Naive B cell (primary cell): ENCODE measurements at places on chromosomes 13 and 19. TPM values are rescaled to one million over a fixed set of nuclear protein-coding genes. Genes with fewer than 3 reads are reported as not detected.

- no peaks in the 10 kb centered on the region for H3K4me1 ChIP-seq
- no peak for DNase-seq
- no peak overlapping the region for H3K27ac ChIP-seq
- peaks cover 7% of the 10 kb centered on the region for H3K36me3 ChIP-seq
- H3K4me3 ChIP-seq, result no peak overlapping the region
- H3K27me3 ChIP-seq, result peaks cover 16% of the 10 kb centered on the region
Measured at GRCh38 chr13:113923376-113924063, 50.4 kb downstream of the C13orf46 start.

DNA sequence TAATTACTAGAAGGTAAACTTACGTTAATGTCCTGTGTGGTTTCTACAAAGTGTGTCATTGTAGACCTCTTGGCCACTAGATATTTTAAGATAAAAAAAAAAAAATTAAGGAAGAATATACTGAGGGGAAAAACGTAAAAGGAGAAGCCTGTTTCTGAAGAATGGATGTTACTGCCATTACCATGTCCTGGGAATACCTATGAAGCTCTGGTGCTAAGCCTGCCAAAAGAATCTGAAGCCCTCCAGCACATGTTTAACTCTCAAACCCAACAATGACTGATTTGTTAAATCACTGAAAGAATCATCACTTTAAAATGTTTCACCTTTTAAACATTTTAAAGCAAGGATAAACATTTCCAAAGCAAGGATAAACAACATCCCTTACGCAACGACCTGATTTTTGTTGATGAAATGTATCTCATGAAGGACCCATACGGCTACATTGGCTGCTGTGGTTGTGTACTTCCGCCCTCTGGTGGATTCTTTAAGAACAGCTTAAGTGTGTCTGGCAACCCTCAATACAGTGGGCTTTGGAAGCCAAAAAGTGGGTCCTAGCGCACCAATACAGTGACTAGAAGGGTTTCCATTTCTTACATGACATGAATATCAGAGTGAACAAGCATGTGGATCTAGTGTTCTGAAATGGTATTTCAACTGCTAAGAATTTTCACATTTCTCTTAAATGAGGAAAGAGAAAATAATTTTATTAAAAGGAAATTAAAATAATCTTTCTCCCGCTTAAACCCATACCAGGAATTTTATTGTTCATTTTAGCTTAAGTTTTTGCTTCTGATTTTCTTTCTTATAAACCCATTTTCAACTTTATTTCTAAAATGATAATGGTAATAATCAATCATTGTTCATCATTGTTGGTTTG is 74.5 kb upstream of the RAP2A start:
- H3K36me3 ChIP-seq, result peaks cover 38% of the 10 kb centered on the region
- peak; percentile 46 for DNase-seq
- H3K4me1 ChIP-seq, result no peaks in the 10 kb centered on the region
- no peaks in the 10 kb centered on the region for H3K27me3 ChIP-seq
- H3K27ac ChIP-seq, result no peak overlapping the region
- no peak overlapping the region for H3K4me3 ChIP-seq

- no peaks in the 10 kb centered on the region for H3K4me1 ChIP-seq
- no peak overlapping the region for H3K27ac ChIP-seq
- H3K36me3 ChIP-seq, result no peaks in the 10 kb centered on the region
- H3K4me3 ChIP-seq, result no peak overlapping the region
Measured at GRCh38 chr19:56245121-56245740, 27.3 kb upstream of the EDDM13 start.

DNA sequence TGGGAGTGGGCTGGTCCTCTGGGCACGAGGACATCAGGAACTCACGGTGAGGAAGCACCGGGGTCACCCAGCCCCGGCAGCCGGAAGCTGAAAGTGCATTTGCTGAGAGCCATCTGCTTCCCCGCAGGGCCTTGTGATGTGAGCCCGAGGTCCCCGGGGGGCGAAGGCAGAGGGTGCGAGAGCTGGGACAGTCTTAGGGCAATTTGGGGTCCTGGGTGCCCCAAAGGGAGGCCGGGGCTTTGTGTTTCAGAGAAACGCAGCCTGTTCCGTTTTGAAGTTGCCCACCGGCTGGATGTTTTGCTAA is 4.8 kb downstream of the F2RL3 start:
- DNase-seq, result peak; percentile 65
- H3K27me3 ChIP-seq, result peaks cover 4% of the 10 kb centered on the region
- peak overlapping the region; percentile 61 for H3K4me3 ChIP-seq
- peak overlapping the region; percentile 66 for H3K27ac ChIP-seq

DNA sequence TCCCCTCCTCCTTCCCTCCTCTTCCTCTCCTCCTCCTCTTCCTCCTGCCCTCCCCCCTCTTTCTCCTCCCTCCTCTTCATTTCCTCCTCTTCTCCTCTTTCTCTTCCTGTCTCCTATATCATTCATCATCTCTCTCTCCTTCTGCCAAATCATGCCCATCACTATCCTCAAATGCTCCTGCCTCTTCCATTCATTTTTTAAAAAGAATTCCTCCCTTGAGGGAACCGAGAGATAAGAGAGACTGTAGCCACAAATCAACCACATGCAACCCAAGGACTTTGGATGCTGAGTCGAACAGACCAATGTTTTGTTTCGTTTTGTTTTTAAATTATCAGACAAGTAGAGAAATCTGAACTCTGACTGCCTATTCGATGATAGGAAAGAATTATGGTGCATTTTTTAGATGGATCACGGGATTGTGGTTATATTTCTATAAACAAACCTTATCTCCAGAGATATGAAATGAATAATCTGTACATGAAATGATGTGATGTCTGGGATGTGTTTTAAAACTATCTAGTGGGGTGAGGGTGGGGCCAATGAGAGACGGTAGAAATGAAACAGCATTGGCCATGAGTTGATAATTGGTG is 9.5 kb upstream of the ZNF541 start:
- H3K36me3 ChIP-seq, result peaks cover 6% of the 10 kb centered on the region
- DNase-seq, result no peak
- H3K27ac ChIP-seq, result no peak overlapping the region
- H3K4me3 ChIP-seq, result no peak overlapping the region
- H3K27me3 ChIP-seq, result peaks cover 52% of the 10 kb centered on the region

GRCh38 chr13:40464337-40465014 is 202.0 kb downstream of the FOXO1 start:
- H3K4me1 ChIP-seq, result peaks cover 18% of the 10 kb centered on the region
- H3K36me3 ChIP-seq, result peaks cover 9% of the 10 kb centered on the region
- no peak overlapping the region for H3K4me3 ChIP-seq
- no peaks in the 10 kb centered on the region for H3K27me3 ChIP-seq
- no peak for DNase-seq

The SOX1 gene
- polyA plus RNA-seq, result not detected

GRCh38 chr19:51200071-51200666 is 24.7 kb upstream of the CD33 start:
- no peak overlapping the region for H3K4me3 ChIP-seq
- DNase-seq, result no peak
- no peak overlapping the region for H3K27ac ChIP-seq
- no peaks in the 10 kb centered on the region for H3K4me1 ChIP-seq
- H3K27me3 ChIP-seq, result peaks cover 32% of the 10 kb centered on the region

GRCh38 chr19:44747739-44748425 is 626 bp upstream of the BCL3 start:
- peak overlapping the region; percentile 99 for H3K27ac ChIP-seq
- no peaks in the 10 kb centered on the region for H3K36me3 ChIP-seq
- no peak for DNase-seq
- peaks cover 71% of the 10 kb centered on the region for H3K4me1 ChIP-seq
- H3K27me3 ChIP-seq, result no peaks in the 10 kb centered on the region

The ZNF737 gene
- 10.3 TPM for polyA plus RNA-seq

The FLT3 gene
- not detected for polyA plus RNA-seq

GRCh38 chr13:45500492-45501174 is 35.9 kb downstream of the COG3 start:
- peaks cover 34% of the 10 kb centered on the region for H3K36me3 ChIP-seq
- no peak for DNase-seq
- peaks cover 15% of the 10 kb centered on the region for H3K4me1 ChIP-seq
- H3K27ac ChIP-seq, result no peak overlapping the region

DNA sequence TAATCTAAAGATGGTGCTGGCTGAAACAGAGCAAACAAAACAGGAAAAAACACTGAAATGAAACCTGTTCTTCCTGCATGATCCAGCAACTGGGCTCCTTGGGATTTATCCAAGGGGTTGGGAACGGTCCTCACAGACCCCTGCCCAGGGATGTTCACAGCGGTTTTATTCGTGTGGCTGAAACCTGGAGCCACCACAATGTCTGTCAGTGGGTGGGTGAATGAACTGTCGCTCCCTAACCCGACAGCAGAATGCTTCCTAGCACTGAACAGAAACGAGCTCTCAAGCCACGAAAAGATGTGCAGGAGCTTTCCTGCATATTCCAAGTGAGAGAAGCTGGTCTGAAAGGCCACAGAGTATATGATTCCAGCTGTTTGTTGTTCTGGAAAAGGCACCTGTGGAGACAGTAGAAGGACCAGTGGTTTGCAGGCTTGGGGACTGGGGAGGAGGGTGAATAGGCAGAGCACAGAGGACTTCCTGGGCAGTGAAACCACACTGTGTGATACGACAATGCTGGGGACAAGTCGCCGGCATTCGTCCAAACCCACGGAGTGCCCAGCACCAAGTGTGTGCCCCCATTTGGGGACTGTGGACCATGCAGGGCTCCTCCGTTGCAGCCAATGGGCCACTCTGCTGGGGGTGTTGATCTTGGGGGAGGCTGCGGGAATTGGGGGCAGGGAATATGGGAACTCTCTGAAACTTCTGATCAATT is 73.9 kb downstream of the TEX29 start:
- H3K27ac ChIP-seq, result no peak overlapping the region
- peaks cover 4% of the 10 kb centered on the region for H3K27me3 ChIP-seq
- no peak overlapping the region for H3K4me3 ChIP-seq
- no peak for DNase-seq
- H3K36me3 ChIP-seq, result no peaks in the 10 kb centered on the region

The ILF3 gene
- polyA plus RNA-seq, result 72.1 TPM

DNA sequence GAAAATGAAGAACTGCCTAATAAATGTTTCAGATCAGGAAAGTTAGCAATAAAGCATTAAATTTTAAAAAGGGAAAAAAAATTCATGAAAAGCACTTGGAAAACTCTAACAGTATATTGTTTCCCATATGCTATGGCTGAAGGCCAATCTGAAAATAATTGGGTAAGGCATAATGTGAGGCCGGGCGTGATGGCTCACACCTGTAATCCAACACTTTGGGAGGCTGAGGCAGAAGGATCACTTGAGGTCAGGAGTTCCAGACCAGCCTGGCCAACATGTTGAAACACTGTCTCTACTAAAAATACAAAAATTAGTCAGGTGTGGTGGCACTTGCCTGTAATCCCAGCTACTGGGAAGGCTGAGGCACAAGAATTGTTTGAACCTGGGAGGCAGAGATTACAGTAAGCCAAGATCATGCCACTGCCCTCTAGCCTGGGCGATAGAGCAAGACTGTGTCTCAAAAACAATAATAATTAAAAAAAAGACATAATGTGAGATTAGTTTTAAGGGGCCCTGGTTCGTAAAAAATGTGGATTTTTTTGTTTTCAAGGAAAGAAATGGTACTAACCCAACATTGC is 15.2 kb downstream of the INTS6 start:
- peak overlapping the region; percentile 39 for H3K27ac ChIP-seq
- H3K36me3 ChIP-seq, result no peaks in the 10 kb centered on the region
- DNase-seq, result no peak
- no peaks in the 10 kb centered on the region for H3K27me3 ChIP-seq
- H3K4me3 ChIP-seq, result no peak overlapping the region

GRCh38 chr13:52141299-52141698 is 12.4 kb upstream of the NEK5 start:
- H3K4me3 ChIP-seq, result no peak overlapping the region
- peaks cover 8% of the 10 kb centered on the region for H3K36me3 ChIP-seq
- H3K27ac ChIP-seq, result no peak overlapping the region
- H3K27me3 ChIP-seq, result no peaks in the 10 kb centered on the region
- H3K4me1 ChIP-seq, result no peaks in the 10 kb centered on the region

GRCh38 chr19:17171874-17172273 is 43.3 kb upstream of the USE1 start:
- H3K27ac ChIP-seq, result no peak overlapping the region
- no peaks in the 10 kb centered on the region for H3K4me1 ChIP-seq
- H3K27me3 ChIP-seq, result no peaks in the 10 kb centered on the region
- H3K36me3 ChIP-seq, result no peaks in the 10 kb centered on the region

DNA sequence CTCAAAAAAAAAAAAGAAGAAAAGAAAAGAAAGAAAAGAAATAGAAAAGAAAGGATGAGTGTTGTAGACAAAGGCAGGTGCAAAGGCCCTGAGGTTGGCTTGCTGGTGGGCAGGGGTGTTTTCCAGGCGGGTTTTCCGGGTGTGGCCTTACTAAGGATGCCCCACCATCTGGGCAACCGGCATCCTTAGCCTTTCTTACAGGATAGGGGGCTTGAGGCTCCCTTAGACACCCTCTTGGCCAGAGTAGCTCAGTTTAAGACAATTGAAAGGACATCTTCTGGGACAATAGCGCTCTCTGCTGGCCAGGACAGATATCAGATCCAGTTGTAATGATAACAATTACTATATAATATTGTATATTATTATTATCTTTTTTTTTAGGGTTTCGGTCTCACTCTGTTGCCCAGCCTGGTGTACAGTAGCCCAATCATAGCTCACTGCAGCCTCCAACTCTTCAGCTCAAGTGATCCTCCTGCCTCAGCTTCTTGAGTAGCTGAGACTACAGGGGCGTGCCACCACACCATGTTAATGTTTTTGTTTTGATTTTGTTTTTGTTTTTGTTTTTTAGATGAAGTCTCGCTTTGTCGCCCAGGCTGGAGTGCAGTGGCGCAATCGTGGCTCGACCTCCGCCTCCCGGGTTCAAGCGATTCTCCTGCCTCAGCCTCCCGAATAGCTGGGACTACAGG is 1.4 kb upstream of the QTRT1 start:
- H3K4me1 ChIP-seq, result peaks cover 35% of the 10 kb centered on the region
- H3K27me3 ChIP-seq, result no peaks in the 10 kb centered on the region
- peak overlapping the region; percentile 73 for H3K4me3 ChIP-seq
- peak; percentile 58 for DNase-seq
- H3K27ac ChIP-seq, result no peak overlapping the region

GRCh38 chr13:99150575-99151361 is 49.9 kb upstream of the UBAC2 start:
- H3K36me3 ChIP-seq, result peaks cover 8% of the 10 kb centered on the region
- DNase-seq, result no peak
- H3K4me3 ChIP-seq, result no peak overlapping the region
- H3K27ac ChIP-seq, result no peak overlapping the region
- peaks cover 17% of the 10 kb centered on the region for H3K27me3 ChIP-seq

- no peaks in the 10 kb centered on the region for H3K36me3 ChIP-seq
- H3K4me1 ChIP-seq, result peaks cover 29% of the 10 kb centered on the region
- no peaks in the 10 kb centered on the region for H3K27me3 ChIP-seq
- no peak for DNase-seq
- H3K4me3 ChIP-seq, result peak overlapping the region; percentile 81
Measured at GRCh38 chr19:56595548-56595899, 422 bp downstream of the ZNF71 start.

DNA sequence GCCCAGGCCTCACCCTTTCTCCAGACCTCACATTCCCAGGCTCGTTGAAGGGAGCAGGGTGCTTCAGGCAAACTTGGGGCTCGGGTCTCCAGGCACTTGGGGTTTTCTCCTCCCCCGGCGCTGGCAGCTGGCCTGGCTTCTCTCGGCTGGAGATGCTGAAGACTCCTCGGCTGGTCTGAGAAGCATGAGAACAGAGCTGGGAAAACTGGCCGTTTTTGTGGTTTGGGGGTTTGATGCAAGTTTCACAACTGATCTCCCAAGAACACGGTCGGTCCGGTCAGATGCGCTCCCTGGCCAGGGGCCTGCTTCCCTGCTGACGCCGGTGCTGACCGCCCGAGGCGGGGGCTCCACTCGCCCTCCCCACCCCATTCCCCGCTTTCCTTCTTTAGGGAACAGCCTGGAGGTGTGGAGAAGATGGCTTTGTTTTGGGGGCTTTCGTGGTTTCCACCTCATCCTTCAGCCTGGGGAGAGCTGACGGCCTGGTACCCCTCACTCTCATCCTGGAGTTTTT is 35.3 kb downstream of the CEBPA start:
- H3K4me1 ChIP-seq, result peaks cover 2% of the 10 kb centered on the region
- H3K27ac ChIP-seq, result no peak overlapping the region
- DNase-seq, result no peak
- no peaks in the 10 kb centered on the region for H3K36me3 ChIP-seq
- H3K4me3 ChIP-seq, result no peak overlapping the region
